HuH-7 (cell line): ENCODE measurements at places on chromosomes 3 and 15.

- no peak for DNase-seq
These were observed 82.7 kb upstream of the MBNL1 start for GRCh38 chr3:152185891-152186630.

DNA sequence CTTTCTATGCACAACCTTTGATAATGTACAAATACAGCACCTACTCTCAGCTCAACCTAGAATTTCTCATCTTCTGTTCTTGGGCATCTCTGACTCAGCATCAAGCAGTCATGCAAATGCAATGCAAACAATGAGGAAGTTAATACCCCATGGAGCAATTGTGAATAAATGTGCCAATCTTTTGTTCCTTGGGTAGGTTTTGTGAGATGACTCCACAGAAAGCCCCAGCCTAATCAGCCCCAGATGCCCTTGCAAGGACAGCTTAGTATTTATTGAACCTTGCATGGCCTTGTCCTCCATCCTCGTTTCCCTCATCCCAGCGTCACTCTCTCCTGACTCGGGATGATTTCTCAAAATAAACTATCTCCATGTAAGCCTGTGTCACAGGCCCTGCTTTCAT, 494.7 kb upstream of the NECTIN3 start:
- no peak for DNase-seq

DNA sequence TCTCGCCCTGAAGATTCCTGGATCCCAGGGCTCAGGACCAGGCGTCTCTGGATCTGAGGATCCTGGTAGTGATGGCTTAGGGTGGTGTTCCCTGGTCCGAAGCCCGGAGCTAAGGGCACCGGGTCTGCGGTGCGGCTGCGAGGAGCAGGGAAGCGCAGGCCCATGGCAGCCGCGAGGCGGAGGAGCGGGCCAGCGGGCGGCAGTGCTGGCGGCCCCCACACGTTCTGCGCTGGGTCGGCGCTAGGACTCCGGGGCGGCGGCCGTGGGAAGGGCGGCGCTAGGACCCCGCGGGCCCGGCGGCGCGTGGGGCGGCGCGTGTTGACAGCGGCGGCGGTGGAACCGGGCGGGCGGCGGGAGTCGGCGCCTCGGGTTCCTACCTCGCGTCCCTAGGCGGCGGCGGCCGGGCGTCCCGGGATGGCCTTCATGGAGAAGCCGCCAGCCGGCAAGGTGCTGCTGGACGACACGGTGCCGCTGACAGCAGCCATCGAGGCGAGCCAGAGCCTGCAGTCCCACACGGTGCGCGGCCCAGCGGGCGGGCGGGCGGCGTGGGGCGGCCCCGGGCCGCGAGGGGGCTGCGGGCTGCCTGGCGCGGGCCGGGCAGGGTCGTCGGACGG, at the start of gene PXK:
TSS of gene PXK (plus strand) at position 318 of the 614 bp plus-strand sequence. CDS start at position 415, 97 bp downstream.
- DNase-seq = peak; percentile 26

DNA sequence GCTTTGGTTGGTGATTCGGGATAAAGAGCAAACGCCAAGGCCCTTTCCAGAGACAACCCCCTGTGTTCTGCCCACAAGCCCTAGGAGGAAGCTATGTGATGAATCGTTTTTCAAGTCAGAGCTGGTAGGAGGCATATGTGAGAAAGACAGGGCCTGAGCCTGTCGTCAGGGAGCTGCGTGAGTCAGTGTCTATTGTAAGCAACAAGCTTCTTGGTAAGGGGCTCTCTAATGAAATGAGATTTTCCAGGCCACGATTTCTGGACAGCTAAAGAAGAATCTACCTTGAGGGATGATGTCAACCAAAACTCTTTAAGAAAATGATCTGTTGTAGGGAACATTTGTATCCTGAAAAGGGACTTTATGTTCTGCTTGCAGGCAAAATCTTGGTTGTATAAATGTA, 318.9 kb upstream of the IL12A start:
- DNase-seq = no peak

DNA sequence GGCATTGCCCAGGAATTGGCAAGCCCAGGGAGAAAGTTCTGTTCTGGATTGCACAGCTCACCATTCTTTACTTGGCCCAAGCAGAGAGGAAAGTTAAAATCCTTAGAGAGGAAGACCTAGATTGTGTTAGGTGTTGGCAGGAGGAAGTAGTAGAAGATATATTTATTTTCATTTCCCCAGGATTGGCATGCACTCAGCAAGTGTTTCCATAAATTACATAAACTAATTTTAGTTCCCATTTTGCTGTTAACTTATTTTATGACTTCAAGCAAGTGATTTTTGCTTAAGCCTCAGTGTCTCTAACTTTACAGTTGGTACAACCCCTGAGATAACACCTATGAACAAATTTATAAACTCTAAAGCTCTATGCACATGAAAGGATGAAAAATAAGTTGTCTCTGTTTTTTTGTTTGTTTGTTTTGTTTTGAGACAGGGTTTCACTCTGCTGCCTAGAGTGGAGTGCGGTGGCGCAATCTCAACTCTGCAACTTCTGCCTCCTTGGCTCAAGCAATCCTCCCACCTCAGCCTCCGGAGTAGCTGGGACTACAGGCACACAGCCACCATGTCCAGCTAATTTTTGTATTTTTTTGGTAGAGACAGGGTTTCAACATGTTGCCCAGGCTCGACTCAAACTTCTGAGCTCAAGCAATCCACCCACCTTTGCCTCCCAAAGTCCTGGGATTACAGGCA, 31.2 kb upstream of the TOP2B start:
- no peak for DNase-seq

GRCh38 chr3:54322354-54322753, 200.0 kb downstream of the CACNA2D3 start:
- DNase-seq = peak; percentile 6

- DNase-seq = peak; percentile 19
These were observed 4.4 kb upstream of the CD200R1 start for GRCh38 chr3:112979244-112979832.

GRCh38 chr15:93244696-93245660, 156.0 kb upstream of the RGMA start:
- no peak for DNase-seq

DNA sequence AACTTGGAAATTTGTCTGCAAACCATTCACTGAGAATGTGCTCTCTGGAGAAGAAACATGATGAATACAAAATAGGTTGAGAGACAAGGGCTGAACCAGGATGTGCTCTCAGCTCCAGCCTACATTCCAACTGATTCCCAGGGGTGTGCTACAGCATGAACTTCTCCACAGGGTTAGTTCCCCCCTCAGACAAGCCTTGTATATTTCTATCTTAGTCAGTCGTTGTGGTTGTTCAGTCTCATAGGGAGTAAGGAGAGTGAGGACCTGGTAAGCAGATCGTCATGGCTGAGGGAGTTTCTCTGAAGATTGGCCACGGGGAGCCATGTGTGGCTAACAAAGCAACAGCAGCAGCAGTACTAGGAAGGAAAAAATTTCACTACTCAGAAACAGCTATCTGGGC, 919.7 kb upstream of the CADM2 start:
- DNase-seq = no peak

DNA sequence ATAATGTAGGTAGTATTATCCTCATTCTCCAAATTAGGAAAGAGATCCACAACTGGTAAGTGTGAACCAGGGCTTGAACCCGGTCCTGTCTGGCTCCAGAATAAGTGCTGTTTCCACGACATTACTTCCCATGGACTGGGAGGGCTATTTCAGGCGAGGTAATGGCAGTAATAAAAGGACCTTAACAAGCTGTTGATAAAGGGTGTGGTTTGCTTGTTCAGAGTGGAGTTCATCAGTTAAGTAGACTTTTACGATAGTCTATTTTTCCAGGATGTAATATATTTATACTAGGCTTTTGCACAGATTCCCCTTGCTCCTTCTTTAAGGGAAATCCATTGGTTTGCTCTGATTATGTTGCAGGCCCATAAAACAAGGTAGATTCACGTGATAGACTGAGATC, 88.4 kb upstream of the TNFAIP8L3 start:
- no peak for DNase-seq

DNA sequence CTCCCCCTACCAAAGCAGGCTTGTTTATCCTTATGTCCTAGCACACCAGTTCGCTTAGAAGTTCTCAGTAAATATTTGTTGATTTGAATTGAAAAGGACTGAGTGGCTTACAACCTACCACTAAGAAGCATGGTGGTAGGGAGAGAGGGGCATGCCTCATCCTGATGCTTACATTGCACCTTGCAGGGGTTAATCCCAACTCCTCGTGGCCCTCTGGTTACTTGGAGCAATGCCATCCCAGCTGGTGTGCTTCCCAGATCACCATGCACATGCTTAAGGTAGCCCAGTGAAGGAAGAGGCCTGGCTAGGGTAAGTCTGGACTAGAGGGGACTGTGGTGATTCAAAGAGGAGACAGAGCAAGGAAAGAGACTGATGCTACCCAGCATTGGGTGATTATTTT, 253.3 kb downstream of the CLSTN2 start:
- DNase-seq = no peak

- no peak for DNase-seq
These were observed 59.3 kb downstream of the C3orf85 start for GRCh38 chr3:109195815-109196214.

- no peak for DNase-seq
These were observed 7.0 kb downstream of the TMEM40 start for GRCh38 chr3:12752102-12752501.

DNA sequence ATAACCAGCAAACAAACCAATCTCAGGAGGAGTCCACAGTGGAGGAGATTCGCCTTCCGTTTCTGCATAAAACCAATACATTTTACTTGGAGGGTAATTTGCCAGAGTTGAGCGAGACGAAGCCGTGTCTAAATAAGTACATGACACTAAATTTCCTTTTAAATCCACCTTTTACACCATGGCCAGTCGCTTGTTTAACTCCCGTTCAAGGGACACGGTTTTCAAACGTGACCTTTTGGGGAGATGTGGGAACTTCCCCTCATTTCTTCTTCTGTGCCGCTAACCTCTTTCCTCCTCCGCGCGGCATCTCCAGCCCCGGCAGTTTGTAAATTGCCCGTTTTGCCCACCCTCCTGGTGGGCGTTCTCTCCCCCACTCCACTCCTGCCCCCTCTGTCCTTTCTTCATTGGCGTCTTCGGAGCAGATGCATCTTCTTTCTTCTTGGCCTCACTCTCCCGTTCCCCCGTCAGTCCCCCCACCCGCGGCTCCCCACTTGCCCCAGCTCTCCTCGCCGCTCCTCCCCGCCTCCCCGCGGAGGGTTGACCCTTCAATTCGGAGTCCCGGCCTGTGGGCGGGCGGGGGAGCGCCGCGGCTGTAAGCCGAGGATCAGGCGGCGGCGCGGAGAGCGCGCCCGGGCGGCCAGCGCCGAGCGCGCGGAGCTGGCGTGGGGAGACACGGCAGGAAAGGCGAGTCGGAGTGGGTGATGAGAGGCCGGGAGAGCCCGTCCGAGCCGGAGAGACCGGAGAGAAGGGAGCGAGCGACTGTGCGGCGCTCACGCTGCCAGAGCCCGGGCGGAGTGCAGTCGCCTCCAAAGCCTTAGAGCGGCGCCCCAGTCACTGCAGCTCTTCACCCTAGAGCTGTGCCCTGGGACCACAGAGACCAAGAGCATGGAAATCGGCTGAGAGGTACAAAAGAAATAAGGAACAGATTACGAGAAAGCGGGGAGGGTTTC, at the start of gene NLGN1:
TSS of gene NLGN1 (plus strand) at position 584 of the 950 bp plus-strand sequence.
- peak; percentile 55 for DNase-seq

DNA sequence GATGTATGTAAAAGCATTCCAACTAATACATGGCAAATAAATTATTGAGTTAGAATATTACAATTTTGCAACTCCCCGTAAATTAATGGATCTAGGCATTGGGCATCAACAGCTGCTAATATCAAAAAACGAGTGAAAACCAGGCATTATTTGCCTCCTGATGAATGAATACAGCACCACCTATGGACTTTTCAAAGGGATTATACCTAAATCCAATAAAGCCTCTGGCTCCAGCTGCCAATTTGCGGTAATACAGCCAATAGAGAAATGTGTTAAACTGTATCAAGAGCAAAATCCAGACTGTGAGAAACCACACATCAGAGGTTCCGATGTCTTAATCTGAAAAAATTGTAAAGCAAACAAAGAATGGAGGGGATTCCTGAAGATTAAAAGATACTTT, 16.3 kb upstream of the A4GNT start:
- DNase-seq = no peak

DNA sequence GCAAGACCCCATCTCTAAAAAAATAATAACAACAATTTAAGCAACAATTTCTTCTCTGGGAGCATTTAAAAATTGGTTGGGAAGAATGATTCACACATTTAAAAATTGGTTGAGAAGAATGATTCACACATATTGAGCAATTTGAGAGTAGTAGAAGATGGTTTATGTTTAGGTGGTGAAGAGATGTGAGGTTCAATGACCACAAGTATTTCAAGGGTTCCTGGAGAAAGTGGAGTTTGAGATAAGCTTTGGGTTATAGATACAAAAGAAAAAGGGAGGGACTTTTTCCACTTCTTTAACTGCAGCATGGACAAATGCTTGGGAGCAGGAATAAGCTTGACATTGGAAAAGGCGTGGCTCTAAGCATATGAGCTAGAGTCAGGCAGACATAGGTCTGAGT, 145.7 kb upstream of the NPHP3 start:
- no peak for DNase-seq

- no peak for DNase-seq
These were observed 50.7 kb upstream of the GOLGA6L2 start for GRCh38 chr15:23497710-23498111.

DNA sequence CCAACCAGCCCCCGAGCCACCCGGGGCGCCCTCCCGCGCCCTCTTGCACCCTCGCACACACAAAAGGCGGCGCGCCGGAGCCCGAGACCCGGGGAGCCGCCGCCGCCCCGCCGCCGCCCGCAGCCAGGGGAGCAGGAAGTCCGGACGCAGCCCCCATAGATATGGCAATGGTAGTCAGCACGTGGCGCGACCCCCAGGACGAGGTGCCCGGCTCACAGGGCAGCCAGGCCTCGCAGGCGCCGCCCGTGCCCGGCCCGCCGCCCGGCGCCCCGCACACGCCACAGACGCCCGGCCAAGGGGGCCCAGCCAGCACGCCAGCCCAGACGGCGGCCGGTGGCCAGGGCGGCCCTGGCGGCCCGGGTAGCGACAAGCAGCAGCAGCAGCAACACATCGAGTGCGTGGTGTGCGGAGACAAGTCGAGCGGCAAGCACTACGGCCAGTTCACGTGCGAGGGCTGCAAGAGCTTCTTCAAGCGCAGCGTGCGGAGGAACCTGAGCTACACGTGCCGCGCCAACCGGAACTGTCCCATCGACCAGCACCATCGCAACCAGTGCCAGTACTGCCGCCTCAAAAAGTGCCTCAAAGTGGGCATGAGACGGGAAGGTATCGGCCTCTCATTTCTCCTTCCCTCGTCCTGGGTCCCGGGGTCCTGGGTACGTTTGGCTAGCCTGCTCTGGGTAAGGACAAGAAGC, 1.6 kb downstream of the NR2F2 start:
- DNase-seq = peak; percentile 45

DNA sequence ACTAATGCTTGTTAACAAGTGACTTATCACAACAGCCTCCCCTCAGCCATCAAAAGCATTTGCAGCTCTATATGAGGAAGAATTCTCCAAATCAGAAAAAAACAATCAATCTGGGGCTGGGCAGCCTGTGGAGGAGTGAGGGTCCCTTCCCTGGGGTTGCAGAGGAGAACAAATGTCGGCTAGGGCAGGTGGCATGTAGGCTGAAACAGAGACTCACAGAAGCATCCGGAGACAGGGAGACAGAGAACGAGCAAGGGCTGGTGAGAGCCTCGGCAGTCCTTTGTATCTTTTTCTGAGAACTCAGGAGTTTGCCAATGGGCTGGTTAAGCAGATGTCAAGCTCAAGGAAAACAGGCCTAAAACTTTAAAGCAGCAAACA, 15.8 kb downstream of the ITGA11 start:
- no peak for DNase-seq

- no peak for DNase-seq
These were observed 44.0 kb upstream of the MUC4 start for GRCh38 chr3:195855471-195856409.
